Fibroblast of skin of back (primary cell): ENCODE measurements at places on chromosomes 7 and 10.

- no peak for DNase-seq
Observed at GRCh38 chr7:31893365-31893764, 176.8 kb downstream of the PDE1C start.

DNA sequence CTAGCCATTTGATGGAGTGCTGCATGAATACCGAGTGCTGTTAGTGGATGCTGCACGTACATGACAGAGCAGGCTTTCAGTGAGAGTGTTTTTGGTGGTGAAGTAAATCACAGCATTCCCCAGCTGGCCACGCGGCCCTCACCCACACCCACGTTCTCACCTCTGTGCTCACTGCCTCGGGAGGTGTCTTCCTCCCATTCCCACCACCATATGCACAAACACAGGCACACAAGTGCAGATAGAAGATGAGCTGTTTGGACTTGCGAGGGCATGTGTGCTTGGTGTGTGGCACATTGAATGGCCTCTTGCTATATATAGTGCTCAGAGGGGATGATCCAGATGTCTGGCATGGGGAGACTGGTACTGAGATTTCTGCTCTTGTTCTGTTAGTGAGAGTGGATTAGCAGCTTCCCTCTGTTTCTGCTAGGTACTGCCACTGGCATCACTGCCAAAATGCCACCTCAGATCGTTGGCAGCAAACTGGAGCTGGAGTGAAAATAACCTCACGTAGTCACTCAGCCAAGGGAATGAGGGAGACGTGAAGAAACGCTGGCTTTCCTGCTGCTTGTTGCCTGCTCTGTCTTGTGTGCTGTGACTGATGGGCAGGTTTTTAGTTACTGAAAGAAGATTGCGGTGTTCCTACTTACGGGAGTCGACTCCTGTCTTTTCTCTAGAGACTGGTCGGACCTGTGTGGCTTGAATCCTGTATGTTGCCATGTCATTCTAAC lies 19.1 kb downstream of the DNAJB6 start:
- DNase-seq, result no peak

DNA sequence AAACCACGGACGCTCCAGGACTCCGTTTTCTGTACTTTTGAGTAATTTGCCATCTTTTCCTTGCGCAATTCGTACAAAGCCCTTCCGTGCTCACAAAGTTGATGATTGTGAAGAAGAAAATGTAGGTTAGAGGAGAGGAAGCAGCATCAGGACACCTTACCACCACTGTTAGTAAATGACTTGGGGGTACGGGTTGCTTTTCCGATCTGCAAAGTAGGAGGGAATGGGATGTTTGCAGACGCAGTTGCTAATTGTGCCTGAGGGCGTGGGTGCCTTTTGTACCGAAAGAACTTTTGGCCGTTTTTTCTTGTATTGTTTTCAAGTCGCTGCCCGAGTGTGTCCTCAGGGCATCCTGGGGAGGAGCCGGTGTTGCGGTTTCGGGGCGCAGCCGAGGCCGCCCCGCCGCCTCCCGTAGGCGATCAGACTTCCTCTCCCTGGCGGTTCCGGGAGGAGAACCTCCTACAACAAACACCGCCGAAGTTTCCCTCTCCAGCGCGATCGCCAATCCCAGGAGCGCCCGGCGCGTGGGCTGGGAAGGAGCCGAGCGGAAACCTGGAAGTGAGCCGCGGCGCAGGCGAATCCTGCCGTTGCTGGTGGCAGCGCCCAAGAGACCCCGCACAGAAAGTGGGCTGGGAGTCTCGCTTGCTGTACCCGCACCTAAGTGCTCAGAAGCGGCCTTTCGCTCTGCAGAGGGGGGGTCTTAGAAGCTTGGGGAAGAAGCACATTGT lies 1.0 kb downstream of the PRR15 start:
- DNase-seq, result peak; percentile 45

GRCh38 chr7:47104206-47104549 lies 477.7 kb downstream of the TNS3 start:
- DNase-seq, result no peak

- DNase-seq, result no peak
Observed at GRCh38 chr10:133022776-133023100, 65.0 kb upstream of the ADGRA1 start.

DNA sequence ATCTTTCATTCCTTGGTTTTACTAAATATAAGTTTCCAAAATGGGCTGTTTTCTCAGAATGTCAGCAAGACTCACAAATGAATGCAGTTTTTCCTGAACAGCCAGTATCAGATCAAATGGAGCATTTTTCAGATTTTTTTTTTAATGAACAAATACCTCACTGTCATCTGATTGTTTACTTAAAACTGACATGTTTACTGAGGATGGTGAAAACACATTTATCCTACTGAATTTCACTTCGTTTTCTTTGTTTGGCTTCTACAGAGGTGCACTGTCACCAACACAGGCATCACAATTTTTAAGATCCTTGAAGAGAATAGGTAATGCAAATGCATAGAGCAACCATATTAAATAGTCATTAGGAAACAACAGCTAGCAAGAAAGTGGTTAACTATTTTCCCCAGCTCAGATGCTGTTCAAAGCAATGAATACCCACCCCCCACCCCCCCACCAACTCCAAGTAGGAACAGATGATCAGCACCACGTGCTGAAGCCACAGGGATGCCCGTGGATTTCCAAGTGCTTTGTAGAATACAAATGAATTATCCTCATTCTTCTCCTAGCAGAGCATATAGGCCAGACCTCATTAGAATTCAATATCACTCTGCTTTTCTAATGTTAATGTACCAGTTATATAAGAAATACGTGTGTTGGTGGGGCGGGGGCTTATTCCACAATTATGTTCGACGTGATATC lies 205.9 kb downstream of the SKAP2 start:
- DNase-seq, result no peak

DNA sequence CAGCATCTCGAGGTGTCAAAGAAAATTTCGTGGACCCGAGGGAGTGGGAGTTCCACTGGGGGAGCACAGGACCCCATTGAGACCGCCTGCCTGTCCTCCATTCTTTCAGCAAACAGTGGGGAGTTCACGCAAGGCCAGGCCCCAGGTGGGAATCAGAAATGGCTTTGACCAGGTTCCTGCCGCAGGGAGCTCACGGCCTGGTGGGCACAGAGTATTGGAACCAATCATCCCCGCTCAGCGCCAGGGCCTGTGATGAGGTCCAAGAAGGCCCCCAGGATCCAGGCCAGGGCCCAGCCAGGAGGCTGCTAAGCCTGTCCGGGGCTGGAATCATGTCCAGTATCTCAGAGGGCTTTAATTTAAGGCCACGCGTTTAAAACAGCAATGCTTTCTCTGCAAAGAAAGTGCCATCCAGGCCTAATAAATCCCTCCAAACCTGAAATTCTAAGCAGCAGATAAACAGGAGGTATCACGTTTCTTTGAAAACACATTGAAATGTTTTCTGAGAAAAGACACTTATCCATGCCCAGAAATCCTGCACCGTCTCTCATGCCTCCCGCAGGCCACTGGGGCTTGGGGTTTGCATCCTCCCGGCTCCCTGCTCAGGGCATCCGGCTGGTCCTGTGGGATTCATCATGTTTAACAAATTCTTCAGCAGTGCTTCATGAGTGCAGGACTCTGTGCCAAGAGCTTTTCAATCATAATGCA lies 125.7 kb downstream of the OAT start:
- peak; percentile 80 for DNase-seq

DNA sequence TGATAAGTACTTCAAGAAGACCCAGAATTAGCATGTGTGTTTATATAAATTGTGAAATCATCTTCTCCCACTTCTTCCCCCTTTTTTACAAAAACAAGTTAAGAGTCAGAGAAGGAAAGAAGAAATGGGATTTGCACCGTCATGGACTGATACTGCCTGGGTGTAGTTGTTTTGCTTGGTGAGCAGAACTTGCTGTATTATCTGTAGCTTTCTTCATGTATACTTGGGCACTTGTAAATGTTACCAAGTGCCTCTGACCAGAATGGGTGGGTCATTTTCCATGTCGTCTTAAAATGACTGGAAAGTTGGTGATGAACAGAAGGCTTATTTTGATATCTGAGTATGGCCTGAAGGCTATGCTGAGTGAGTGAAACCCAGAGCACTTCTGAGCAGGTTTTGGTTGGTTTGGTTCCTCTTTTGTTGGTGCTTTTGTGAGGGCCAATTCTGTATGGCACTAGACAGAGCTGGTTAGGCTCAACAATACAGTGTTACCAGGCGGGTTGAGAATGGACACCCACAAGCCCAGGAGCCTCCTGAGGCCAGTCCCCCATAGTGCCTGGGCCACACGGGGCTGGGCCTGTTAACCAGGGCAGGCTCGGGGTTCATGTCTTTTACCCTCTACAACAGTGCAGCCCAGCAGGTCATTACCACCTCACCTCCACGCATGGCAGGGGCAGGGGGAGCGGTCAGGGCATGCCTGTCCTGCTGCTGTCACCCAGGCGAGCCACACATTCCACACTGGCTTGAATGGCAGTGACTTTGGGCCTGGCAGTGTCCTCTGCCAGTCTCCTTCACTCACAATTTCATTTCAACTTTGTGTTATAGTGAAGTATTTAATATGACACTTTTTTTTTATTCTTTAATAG lies 115.1 kb downstream of the CCNY start:
- DNase-seq, result no peak
